ENCODE measurements at places on chromosomes 16 and 17. TPM values are rescaled to one million over a fixed set of nuclear protein-coding genes. Genes with fewer than 3 reads are reported as not detected.

The CCDC78 gene
- polyA plus RNA-seq, result 16.0 TPM

The FNDC8 gene
- polyA plus RNA-seq, result 0.19 TPM

The PRDM7 gene
- 0.54 TPM for polyA plus RNA-seq

The GPATCH8 gene
- 42.0 TPM for polyA plus RNA-seq

The GINS3 gene
- polyA plus RNA-seq, result 13.3 TPM
